Omental fat pad (tissue), 4 donors: ENCODE measurements at places on chromosomes 16 and 17. TPM values are rescaled to one million over a fixed set of nuclear protein-coding genes. Genes with fewer than 3 reads are reported as not detected.

Gene NDUFB10
- 240 TPM for total RNA-seq

Gene TP53TG3F
- total RNA-seq, result not detected

DNA sequence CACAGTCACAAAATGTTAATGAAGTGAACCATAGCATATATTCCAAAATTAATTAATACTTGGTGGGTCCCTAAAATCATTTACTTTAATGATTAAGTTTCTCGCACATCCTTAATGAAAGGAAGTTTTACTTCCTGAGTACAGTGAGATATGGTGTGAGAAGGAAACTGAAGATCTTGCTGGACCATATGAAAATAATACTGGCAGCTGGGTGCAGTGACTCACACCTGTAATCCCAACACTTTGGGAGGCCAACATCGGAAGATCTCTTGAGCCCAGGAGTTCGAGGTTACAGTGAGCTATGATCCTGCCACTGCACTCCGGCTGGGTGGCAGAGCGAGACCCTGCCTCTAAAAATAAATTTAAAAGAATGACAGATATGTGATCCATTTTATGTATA, 62.5 kb downstream of the ABCA8 start:
- no peak for DNase-seq

DNA sequence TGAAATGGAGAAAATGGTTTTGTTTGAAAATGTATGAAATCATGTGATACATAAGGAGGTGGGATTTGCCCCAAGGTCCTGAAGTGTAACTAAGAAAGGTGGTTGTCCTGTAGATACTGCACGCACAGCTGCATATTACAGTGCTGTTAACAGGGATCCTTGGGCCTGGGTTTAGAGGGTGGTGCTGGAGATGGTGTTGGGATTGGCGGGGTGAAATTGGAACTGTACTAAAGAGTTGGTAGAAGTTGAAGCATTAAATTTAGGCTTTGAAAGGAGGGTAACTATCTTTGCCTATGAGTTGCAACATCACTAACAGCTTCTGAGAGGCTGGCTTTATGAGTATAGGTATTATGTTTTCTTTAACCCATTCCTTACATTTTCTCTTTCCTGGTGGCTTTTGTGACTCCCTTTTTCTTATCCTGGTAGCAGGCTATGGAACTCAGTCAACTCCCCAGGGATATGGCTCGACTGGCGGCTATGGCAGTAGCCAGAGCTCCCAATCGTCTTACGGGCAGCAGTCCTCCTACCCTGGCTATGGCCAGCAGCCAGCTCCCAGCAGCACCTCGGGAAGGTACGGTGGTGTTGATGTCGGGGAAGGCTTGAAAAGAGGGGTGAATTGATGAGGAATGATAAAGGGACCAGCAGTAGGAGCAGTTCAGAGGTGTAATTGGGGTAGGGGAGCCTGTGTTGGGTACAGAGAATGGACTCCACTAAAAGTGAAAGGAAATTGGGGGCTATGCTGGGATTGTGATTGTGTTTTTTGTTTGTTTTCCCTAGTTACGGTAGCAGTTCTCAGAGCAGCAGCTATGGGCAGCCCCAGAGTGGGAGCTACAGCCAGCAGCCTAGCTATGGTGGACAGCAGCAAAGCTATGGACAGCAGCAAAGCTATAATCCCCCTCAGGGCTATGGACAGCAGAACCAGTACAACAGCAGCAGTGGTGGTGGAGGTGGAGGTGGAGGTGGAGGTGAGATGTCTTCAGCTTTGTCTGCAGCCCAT, 3.8 kb downstream of the FUS start:
- DNase-seq, result no peak

DNA sequence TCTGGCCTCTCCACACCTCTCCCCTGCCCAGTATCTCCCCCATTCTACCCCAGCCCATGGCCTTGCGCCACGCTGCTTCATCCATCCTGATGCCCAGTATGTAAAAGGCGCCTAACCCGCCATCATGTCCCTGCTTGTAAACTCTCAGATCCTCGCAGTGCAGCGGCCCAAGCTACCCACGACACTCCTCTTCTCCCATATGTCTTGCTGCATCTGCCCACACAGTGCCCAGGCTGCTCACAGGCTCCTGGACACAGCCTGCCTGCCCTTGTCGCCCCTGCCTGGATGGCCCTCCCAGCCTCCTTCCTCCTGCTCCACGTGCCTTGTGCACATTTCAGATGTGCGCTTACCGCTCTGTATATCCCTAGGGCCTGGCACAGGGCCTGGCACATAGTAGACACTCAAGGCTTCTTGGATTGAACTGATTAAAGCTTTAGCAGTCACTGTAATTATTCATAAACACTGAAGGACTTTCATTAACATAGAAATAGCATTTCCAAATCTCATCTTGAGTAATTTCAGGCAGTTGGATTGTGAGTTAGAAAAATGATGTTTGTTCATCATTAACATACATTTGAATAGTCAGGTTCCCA, 129.1 kb downstream of the CLEC16A start:
- DNase-seq, result no peak

GRCh38 chr17:45257115-45257514, 4.8 kb downstream of the SPATA32 start:
- no peak for DNase-seq

- DNase-seq, result no peak
Observed at GRCh38 chr17:4960279-4960922, 7.2 kb downstream of the SPAG7 start.
